ENCODE measurements at places on chromosomes 3 and 15.

DNA sequence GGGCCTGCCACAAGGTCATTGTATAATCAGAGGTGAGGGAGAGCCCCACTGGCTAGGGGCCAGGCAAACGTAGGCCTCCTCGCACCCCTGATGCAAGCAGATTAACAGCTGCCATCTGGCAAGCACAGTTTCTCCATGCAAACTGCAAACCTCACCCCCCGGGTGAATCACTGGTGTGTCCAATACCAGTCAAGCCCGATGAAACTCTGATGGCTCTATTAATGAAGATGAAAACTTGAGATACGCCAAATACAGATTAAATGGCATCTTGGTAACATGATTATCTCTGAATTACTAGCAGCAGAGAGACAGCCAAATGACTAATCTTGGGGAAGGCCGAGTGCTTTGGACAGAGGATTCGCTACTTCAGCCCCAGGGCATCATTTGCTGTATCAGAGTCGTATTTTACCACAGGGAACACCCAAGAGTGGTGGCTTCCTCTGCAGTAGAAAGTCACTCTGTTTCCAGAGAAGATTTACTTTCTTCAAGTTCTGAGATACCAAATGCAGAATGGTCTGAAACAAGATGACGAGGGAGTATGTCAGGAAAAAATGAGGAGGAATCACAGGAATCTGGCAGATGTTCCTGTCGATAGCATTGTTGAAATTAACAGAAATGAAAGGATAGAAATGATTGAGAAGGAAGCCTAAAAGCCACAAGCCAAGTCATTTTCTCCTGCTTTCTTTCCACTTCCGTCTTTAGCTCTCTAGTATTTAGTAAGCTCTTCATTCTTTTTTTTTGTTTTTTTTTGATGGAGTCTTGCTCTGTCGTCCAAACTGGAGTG is 96.2 kb upstream of the NR2F2 start:
- DNase-seq = no peak

DNA sequence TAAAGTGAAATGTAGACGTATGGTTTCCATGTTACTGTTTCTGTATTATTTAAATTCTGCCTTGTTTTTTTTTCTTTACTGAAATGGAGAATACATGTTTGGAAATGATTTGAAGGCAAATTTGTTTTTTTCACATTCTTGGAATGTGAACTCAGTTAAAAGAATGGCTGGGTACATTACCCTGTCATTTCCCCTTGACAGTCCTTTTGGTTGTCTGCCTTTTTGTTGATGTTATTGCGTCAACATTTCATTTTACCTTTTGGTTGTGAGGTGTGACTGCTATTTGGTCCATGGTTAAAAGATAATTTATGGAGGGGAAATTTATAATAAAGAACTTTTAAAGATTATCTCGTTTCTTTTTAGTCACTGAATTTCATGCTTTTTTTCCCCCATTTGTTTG is 3.2 kb upstream of the GPR171 start:
- no peak for DNase-seq

DNA sequence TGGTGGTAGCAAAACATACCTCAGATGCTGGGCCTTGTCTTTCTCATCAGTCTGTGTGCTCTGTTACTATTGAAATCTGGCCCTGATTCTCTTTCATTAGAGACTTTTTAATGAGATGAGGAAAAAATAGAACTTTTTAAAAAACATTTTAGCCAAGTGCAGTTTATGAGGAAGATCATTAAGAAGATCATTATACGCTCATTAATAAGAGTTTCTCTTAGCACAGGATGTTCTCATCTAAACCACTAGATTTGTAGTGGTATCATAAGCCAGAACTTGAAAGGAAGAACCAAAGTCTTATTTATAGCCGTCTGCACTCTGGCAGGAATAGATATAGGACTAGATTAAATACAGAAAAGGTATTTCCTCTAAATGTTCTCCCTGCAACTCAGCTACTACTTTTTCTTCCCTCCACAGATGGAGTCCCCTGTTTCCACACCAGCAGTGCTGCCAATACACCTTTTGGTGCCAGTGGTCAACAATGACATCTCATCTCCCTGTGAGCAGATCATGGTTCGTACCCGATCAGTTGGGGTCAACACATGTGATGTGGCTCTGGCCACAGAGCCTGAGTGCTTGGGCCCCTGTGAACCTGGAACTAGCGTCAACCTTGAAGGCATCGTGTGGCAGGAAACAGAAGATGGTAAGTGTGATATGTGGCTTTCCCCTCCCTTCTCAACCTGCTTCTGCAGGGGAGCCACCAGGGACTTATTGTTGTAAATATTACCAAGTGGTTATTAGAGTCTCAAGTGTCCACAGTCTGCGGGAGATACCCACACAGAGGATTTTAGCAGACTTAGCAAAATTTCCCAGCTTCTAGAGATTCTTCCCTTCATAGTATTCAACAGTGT is 152.8 kb downstream of the RBPMS2 start:
- DNase-seq = no peak

GRCh38 chr3:11589706-11590105 is 54.0 kb downstream of the VGLL4 start:
- DNase-seq = no peak

- DNase-seq = peak; percentile 26
These were observed 285.1 kb upstream of the MANF start for GRCh38 chr3:51099794-51100535.

DNA sequence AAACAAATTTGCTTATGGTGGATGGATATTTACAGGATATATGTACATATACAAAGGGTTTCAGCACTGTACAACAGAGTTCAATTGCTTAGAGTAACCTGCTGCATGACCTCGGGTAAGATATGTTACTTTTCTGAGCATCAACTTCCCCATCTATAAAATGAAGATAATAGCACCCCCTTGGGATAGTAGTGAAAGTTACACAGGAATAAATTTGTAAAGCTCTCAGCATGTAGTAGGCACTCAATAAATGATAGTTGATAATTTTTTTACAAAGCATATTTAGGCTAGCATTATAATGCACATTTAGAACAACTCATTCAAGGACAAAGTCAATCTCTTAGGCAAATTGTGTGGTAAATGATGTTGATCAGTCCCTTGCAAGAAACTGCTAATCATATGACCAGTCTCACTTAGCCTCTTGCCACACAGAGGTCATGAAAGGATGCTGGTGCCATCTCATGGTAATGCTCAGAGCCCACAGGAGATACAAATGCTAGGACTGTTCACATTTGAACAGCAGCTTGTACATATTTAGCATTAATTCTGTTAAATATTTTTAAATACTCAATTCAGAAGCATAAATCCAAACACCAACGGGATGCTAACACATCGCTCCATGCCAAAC is 123.9 kb downstream of the MAGI1 start:
- no peak for DNase-seq

- no peak for DNase-seq
These were observed 34.9 kb upstream of the ATP13A3 start for GRCh38 chr3:194521510-194522260.

DNA sequence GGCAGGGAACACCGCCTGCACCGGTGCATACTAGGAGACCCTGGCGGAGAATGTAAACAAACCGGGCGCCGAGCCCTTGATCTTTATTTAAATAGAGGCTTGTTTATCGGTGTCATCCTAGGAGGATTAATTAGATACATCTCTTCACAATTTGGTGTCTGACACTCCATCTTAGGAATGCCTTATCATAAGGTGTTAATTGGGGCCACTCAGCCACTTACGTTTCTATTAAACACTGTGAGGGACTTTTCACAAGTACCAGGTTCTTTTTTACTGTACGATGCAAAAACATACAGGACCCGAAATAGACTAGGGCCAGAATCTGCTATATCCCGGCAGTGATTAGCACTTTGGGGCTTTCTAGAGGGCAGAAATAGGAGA is 8.0 kb downstream of the EOMES start:
- no peak for DNase-seq

GRCh38 chr15:70726753-70727152 is 36.6 kb downstream of the UACA start:
- DNase-seq = no peak

- no peak for DNase-seq
These were observed 6.6 kb downstream of the ISLR2 start for GRCh38 chr15:74136814-74137536.

DNA sequence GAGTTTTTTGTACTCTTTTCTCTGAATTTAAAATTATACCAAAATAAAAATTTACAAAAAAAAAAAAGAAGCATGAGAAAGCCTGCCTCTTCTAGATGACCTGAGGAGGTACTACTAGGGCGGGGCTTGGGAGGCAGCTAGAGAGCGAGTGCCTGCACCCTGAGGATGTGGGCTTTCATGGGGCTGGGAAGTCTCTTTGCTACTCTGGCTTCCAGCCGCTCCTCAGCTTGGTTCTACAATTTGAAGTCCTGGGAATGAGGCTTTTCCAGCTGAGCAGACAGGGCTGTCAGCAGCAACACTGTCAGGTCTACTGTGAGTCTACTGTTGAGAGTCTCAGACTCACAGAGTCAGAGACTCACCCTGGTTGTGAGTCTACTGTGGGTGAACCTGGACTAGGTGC is 8.2 kb upstream of the PSTPIP1 start:
- DNase-seq = no peak

DNA sequence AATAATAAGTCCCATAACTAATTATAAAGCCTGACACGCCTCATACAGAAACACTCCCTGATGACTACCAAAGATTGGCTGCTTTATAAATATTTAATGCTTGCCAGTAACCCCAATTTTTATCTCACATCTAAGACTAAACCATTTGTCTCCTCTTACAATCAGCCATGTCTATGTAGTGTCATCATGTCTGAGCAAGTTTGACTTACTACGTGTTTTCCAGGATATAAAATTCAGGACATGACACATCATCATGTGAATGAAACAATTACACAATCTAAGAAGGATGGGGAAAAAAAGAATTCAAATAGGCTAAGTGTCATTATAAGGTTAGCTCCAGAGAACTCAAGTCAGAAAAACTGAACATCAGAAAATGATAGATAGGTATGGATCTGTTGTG is 208.7 kb downstream of the MECOM start:
- no peak for DNase-seq

- peak; percentile 30 for DNase-seq
These were observed 54.2 kb upstream of the ARHGEF3 start for GRCh38 chr3:56855856-56856512.

GRCh38 chr3:172217877-172218276 is 178.5 kb downstream of the FNDC3B start:
- no peak for DNase-seq

DNA sequence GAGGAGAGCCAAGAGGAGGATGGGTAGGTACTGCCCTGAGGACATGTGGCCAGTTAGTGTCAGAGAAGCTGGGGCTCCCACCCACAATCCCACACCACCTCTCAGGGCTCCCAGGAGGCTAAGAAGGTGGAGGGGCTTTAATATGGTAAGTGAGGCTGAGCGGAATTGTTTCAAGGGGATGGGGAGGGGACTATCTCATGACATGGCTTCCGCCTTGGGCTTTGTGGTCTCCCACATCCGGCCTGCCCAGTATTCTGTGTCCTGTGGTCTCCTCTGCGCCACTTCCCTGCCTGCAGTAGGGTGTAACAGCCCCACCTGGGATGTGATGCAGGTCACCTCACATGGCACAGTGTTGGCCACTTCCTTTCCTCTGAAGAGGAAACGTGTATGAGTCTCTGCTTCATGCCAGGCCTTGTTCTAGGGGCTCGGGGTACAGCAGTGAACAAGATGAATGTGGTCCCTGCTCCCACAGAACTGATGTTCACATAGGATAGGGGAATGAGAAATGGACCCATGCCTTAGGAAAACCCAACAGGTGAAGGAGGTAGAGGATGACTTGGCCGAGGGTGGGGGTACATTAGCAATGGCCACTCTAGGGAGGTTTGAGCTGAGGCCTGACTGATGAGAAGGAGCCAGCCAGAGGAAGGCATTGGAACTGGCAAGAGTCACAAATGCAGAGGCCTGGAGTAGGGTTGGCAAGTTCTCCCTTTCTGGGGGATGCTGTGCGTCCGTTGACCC is 3.2 kb downstream of the NEIL1 start:
- DNase-seq = peak; percentile 55

GRCh38 chr3:72288955-72289691 is 504.2 kb upstream of the PROK2 start:
- DNase-seq = no peak

DNA sequence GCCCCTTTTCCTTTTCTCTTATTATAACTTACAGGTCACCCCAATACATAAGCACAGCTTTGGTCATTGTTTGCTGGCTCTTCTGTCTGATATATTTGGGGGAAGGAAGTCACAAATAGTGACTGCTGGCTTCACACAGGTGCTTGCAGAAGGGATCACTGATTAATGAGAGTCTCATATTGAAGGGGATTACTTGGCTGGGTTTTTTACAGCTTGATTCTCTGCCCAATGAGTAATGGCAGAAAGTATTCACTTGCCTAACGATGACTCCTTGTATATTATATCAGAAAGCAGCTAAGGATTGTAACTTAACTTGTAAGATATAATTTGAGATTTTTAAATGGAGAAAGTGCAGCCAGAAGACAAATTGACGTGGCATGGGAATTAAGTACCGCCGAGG is 119.3 kb upstream of the PFN2 start:
- no peak for DNase-seq

- DNase-seq = no peak
These were observed 129.5 kb upstream of the UMPS start for GRCh38 chr3:124600765-124601164.

GRCh38 chr3:37943631-37944314 is 46.8 kb upstream of the VILL start:
- no peak for DNase-seq

- no peak for DNase-seq
These were observed 52.3 kb upstream of the ADAMTS9 start for GRCh38 chr3:64739971-64740631.

GRCh38 chr3:190019844-190020243 is 100.9 kb downstream of the P3H2 start:
- no peak for DNase-seq

GRCh38 chr3:159144891-159145290 is 343.0 kb downstream of the MFSD1 start:
- DNase-seq = no peak

GRCh38 chr15:39084674-39085530 is 496.0 kb upstream of the THBS1 start:
- DNase-seq = no peak

- no peak for DNase-seq
These were observed 36.1 kb downstream of the SMAD6 start for GRCh38 chr15:66738116-66738515.

GRCh38 chr15:53559364-53560277 is 199.8 kb downstream of the WDR72 start:
- no peak for DNase-seq

GRCh38 chr15:60590935-60591495 is 112.1 kb upstream of the ICE2 start:
- peak; percentile 45 for DNase-seq

GRCh38 chr3:17077606-17078005 is 192.9 kb downstream of the PLCL2 start:
- peak; percentile 65 for DNase-seq

GRCh38 chr3:52403955-52404354 is 40.9 kb downstream of the SEMA3G start:
- no peak for DNase-seq

GRCh38 chr15:42133886-42134502 is 22.4 kb downstream of the PLA2G4F start:
- DNase-seq = no peak

- DNase-seq = no peak
These were observed 93.7 kb downstream of the FRMD4B start for GRCh38 chr3:69292185-69292584.

- DNase-seq = peak; percentile 39
These were observed 115.8 kb upstream of the PLCL2 start for GRCh38 chr3:16768956-16769355.

Data from heart left ventricle (tissue), 16 donors.